Epithelial cell of alveolus of lung (primary cell): ENCODE measurements at places on chromosomes 5 and 9. TPM values are rescaled to one million over a fixed set of nuclear protein-coding genes. Genes with fewer than 3 reads are reported as not detected.

Gene SHOC1
- total RNA-seq, result not detected in 2 replicates

Gene ISOC1
- total RNA-seq, result 19.1 and 48.1 TPM in 2 replicates

Gene FGF1
- 2.5 TPM in 1 of 2 replicates, not detected in the other for total RNA-seq

Gene ZDHHC11
- total RNA-seq, result 1.3 TPM in 1 of 2 replicates, not detected in the other

Gene IRX1
- total RNA-seq, result 1.7 TPM in 1 of 2 replicates, not detected in the other

Gene ERAP2
- total RNA-seq, result 2.8 and 8.1 TPM in 2 replicates

Gene ADAMTS19
- total RNA-seq, result 0.39 TPM in 1 of 2 replicates, not detected in the other

Gene PCDHAC2
- 0.39 TPM in 1 of 2 replicates, not detected in the other for total RNA-seq

Gene CFAP77
- 0.08 TPM in 1 of 2 replicates, not detected in the other for total RNA-seq

Gene C8G
- not detected in 2 replicates for total RNA-seq

Gene SLC6A3
- not detected in 2 replicates for total RNA-seq
